Central memory CD4-positive, alpha-beta T cell (primary cell): ENCODE measurements at places on chromosomes 6 and 20.

GRCh38 chr6:11030904-11031303, 13.2 kb downstream of the ELOVL2 start:
- DNase-seq, result no peak

DNA sequence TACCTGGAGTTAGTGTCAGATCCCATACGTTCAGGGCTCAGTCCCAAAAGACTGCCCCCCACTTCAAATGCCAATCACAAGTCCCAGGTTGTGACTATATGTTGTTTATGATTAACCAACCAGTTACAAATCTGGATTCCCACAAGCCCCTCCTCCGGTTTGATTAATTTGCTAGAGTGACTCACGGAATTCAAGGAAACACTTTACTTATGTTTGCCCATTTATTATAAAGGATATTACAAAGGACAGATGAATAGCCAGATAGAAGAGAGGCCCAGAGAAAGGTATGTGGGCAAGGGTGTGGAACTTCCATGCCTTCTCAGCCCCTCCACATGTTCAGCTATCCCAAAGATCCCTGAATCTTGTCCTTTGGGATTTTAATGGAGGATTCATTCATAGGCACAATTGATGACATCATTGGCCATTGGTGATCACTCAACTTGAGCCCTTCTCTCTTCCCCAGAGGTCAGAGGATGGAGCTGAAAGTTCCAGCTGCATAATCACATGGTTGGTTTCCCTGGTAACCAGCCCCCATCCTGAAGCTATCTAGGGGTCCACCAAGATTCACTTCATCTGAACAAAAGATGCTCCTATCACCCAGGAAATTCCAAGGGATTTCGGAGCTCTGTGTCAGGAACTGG, 2.0 kb downstream of the ECT2L start:
- no peak for DNase-seq

DNA sequence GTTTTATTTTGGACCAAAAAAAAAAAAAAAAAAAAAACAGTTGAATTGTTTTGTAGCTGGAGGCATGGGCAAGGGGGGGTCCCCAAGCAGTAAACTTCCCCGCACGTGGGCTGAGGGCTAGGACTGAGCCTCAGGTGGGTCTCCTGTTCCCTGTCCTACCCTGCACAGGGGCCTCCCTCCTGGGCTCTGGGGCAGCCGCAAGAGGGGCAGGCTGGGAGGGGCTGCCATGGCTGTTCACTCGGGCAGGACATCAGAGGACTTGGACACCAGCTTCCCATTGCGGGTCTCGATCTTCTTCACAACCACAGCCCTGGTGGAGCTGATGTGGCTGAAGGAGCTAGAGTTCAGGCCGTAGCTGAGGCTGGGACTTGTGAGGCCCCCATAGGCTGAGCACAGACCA, 21.1 kb downstream of the SGK1 start:
- DNase-seq, result no peak

DNA sequence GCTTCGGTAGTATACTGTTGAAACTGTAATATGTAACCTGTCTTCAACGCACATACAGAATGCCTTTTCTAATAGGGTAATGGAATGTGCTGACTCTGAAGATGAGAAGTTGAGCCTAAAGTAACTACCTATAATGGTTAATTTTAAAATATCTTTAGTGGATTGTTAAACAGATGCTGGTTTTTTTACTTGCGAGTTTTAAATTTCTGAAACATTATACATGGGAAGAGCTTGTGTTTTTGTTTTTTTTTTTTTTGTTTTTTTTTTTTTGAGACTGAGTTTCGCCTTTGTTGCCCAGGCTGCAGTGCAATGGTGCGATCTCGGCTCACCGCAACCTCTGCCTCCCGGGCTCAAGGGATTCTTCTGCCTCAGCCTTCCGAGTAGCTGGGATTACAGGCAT, 166.9 kb downstream of the JARID2 start:
- DNase-seq, result no peak

DNA sequence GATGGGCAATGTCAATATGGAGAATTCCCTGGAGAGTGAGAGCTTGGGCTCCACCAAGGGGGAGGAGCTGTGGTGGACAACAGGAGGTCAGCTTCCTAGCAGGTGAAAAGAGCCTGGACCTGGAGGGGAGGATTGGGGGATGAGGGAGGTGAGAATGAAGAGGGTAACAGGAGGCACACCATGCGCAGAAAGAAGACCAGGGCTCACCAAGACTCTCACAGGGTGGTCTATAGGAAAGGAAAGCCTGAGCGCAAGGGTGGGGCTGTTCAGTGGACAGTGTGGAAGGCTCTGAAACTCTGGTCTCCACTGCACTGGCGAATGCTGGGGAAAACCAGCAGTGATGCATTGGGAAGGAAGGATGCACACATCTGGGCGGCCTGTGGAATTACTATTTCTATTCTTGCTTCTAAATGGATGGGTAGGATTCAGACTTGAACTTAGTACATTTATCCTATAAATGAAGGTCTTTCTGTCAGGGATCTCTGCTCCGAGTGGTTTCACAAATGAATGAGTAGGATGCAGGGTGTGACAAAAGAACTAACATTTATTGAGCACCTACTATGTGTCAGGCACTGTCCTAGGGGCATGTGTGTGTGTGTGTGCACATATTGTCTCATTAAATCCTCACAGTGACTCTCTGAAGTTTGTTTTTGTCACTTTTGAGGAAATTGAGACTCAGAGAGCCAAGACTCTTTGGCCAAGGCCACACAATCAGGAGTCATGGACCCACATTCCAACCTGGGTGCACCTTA, 152.7 kb downstream of the CD83 start:
- DNase-seq, result no peak

DNA sequence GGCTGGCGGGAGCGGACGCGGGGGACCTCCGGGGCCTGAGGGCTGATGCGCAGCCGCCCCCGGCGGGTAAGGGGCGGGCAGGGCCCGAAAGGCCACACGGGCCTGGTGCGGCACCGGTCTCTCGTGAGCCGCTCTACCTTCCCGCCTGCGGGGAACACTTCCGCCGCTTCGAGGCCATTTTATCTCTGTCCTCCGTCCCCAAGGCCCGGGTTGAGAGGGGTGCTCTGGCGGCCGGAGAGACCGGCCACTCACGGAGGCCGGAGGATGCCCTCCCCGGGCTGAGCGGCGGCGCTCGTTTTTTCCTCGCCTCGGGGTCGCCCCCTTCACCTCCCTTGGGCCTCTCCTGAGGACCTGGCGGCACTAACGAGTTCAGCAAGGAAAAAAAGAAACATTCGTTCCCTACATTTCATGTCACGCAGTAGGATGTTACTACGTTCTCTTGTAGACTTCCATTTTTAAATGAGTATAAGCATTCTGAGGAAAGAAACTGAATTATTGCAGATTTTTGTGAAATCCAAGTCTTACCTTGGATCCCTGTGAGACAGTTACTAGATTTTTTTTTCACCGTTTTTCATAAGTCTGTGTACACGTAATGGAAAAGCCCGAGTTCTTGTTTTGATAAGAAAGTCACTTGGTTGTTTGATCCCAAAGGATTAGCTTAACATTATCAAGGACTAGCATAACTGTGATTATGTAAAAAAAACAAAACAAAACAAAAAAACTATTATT, 575 bp downstream of the WTAP start:
- no peak for DNase-seq

GRCh38 chr6:21987501-21987957, 309.3 kb downstream of the PRL start:
- DNase-seq, result no peak

DNA sequence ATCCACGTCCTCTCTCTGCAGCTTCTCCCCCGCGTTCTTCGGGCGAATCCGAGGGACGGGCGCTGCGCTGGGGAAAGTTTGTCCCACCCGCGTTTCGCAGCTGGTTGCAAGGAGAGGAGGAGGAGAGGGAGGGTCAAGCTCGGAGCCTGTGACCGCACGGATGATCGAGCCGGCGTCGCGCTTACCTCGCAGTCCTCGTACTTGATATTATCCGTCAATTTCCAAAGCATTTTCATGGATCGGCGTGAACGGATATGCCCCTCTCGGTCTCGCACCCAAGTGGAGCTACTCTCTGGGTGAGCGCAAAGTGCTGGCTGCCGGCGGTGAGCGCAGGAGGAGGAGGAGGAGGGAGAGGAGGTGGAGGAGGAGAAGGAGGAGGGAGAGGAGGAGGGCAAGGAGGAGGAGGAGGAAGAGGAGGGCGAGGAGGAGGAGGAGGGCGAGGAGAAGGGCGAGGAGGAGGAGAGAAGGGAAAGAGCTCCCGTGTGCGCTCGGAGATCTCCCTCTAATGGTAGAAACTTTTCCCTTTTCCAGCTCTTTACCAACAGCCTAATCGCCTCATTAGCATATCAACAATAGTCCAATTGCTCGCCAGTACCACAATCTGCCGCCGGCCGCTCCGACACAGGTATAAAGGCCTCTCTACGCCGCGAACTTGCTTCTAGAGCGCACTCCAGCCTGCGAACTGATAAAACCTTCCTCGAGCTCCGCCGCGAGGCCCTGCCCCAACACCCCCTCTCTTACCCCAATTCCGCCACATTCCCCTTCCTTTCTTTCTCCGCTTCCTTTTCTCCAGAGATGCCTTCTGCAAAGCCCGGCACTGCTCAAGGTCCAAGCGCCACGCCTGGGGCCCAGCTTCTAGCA, at the start of gene TFAP2A:
Gene TFAP2A, minus strand, starts transcription at position 319 of the 861 bp plus-strand sequence. Its CDS starts 83 bp downstream, at position 236.
- no peak for DNase-seq

GRCh38 chr6:8948733-8949132, 513.4 kb upstream of the SLC35B3 start:
- DNase-seq, result no peak

DNA sequence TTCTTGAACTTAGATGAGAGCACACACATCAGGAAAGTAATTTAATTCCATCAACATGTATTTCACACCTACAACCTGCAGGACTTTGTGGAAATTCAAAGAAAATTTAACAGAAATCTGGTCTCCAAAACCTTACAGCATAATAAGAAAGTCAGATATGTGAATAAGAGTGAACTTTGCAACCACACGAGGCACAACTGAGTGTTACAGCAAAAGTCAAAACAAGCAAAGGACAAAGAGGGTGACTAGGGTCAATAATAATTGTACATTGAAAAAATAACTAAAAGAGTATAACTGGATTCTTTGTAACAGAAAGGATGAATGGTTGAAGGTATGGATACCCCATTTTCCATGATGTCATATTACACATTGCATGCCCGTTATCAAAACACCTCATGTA, 113.8 kb downstream of the MTFR2 start:
- DNase-seq, result no peak

- no peak for DNase-seq
These were observed 46.7 kb downstream of the FGD2 start for GRCh38 chr6:37052027-37052628.

GRCh38 chr6:166245148-166245547, 63.0 kb downstream of the PRR18 start:
- DNase-seq, result no peak

- no peak for DNase-seq
These were observed 8.8 kb downstream of the SLX4IP start for GRCh38 chr20:10443936-10444335.

DNA sequence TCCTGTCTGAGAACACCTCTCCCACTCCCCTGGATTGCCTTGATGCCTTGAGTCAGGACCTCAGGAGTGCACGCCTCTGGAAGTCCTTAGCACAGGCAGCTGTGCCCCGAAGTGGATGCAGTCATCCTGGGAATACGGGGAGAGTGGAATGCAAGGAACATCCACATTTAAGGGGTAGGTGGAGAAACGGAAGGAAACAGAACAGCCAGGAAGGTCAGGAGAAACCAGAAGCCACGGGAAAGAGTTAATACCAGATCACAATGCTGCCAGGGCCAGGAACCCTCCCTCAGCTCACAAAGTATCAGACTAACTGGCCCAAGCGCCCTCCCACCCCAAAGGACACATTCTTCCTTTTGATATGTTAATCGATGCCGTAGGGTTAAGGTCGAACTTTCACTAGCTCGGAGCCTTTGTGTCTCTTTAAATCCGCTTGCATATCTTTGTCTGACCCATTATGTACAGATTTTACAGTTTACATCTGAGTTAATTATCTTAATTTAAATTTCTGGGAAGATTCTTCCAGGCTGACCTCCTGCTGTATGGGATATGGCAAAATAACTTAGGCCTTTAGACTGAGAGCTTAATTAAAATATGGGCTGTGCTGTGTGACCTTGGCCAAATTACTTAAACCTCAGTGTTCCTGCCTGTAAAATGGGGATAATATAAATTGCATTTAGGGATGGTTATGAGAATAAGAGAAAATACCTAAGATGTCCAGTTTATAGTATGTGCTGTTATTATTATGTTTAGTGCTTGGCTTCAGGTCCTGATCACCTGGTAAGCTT, 24.0 kb upstream of the CCND3 start:
- no peak for DNase-seq

DNA sequence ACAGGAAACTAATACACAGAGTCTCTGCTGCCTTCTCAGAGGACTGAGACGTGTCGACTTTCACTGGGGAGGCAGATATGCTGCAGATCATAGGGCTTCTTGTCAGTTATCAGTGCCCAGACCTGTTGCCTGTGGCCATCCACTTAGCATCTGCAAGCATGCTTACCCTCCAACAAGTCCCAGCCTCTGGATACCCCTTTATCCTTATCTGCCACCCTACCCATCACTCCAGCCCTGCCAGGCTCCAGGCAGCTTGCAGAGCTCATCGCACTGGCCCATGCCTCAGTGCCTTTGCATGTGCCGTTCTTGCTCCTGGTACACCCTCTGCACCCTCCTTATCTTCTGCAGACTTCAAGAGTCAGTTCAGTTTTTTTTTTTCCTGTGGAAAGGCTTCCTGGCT, 119.2 kb downstream of the TOX2 start:
- no peak for DNase-seq

DNA sequence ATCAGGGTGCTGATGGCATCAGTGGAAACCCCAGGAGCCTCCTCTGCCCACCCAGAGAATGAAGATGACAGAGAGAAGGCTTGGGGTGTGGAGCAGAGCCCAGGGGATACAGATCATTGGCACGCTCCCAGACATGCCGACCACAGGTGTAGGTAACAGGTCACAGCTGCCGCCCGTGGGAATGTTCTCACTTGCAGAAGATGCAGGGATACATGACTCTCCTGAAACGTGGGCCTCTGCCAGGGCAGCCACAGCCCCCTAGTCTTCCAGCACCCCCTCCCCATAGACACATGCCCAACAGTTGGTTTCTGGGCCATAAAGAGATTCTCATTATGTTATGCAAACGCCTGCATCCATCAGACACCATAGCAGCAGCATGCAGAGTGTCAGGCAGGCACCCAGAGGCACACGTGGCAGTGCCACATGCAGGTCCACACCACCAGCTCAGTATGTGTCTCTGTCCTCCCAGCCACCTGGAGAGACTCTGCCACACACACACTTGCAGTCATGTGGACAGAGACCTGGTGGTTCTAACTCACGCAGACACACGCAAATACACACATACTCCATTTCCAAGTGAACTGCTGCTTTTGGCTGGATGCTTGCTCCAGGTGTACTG, 45.5 kb downstream of the LRFN2 start:
- no peak for DNase-seq

GRCh38 chr6:20566109-20566508, 31.9 kb downstream of the CDKAL1 start:
- DNase-seq, result no peak

- DNase-seq, result no peak
These were observed 25.3 kb downstream of the MAPK13 start for GRCh38 chr6:36155662-36156061.

GRCh38 chr6:11215773-11216172, 16.7 kb downstream of the NEDD9 start:
- DNase-seq, result no peak
